ENCODE measurements at places on chromosomes 16 and 17.

DNA sequence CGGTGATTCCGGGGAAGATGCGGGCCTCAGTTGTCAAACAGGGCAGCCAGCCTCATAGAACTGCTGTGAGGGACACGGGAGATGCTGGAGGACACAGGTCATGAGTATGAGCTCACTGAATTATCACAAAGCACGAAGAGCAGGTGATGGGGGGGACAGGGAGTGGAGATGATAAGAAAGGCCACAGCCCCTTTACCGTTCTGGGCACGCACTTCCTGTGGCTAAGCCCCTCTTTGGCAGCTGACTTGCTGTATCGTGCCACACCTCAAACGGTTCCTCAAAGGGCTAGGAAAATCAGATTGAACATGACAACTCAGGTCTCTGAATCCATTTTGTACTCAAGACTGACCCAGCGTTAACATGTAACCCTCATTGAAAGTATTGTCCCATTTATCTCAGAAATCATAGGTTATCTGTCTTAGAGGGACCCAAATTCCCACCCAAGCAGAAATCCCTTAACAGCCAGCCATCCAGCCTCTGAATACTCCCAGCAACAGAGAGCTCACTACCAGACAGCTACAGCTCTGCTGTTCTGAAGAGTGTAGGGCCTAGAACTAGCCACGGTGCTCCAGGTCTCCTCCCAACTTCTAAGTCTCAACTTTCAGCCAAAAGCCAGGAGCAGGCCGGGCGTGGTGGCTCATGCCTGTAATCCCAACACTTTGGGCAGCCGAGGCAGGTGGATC is 5.0 kb upstream of the SRL start:
- no peak for DNase-seq

DNA sequence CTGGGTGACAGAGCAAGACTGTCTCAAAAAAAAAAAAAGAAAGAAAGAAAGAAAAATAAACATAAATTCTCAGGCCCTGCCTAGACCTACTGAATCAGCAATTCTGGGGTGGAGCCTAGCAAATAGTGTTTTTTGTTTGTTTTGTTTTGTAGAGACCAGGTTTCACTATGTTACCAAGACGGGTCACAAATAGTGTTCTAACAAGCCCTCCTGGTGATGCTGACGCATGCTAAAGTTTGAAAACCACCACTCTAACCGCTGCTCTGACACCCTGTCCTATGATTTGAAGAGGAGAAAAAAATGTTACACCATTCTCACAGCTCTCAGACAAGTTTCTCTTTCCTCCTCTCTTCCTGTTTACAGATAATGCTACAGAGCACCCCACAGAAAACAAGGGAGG is 1.5 kb downstream of the MRPL10 start:
- peak; percentile 34 for DNase-seq

- no peak for DNase-seq
Measured at GRCh38 chr16:1911467-1912214, 6.6 kb downstream of the HS3ST6 start.

DNA sequence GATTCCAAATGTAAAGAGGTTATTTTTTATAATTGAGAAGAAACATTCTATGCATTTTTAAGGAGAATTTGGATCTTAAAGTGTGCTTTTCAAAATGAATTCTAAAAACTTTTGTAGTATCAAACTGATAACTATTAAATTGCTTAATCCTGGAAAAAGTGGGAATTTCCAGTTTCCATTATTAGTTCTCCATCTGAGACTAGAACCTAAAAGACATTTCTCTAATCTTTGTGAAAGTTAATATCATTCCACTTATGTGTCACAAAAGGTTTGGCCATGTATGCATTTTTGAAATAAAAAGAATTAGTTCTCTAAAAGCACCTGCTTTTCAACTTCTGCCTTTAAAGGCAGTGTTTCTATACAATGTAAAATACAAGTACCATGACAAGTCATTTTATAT is 155.0 kb downstream of the BCAS3 start:
- DNase-seq = no peak

GRCh38 chr17:3678821-3679530 is 10.4 kb downstream of the EMC6 start:
- DNase-seq = no peak
